LHCN-M2 (cell line): ENCODE measurements at places on chromosomes 12 and 14.

DNA sequence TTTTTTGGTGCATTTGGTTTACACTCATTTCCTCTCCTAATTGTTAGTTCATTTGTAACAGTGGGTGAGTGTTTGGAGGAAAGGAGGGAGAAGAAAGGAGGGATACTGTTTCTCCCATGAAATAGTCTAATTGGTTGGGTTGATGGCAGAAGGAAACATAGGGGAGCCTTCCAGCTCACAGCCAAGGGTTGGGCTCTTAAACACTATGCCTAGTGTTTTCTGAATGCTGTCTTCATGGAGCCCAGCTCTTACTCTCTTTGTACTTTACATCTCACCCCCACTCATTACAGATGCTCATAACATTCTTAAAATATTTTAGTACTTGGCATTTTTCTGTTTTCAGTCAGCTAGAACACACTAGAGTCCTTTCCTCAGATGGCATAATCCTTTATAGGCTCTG, 38.2 kb downstream of the BAZ2A start:
- DNase-seq: no peak

GRCh38 chr12:107035733-107036132, 48.8 kb upstream of the MTERF2 start:
- no peak for DNase-seq

DNA sequence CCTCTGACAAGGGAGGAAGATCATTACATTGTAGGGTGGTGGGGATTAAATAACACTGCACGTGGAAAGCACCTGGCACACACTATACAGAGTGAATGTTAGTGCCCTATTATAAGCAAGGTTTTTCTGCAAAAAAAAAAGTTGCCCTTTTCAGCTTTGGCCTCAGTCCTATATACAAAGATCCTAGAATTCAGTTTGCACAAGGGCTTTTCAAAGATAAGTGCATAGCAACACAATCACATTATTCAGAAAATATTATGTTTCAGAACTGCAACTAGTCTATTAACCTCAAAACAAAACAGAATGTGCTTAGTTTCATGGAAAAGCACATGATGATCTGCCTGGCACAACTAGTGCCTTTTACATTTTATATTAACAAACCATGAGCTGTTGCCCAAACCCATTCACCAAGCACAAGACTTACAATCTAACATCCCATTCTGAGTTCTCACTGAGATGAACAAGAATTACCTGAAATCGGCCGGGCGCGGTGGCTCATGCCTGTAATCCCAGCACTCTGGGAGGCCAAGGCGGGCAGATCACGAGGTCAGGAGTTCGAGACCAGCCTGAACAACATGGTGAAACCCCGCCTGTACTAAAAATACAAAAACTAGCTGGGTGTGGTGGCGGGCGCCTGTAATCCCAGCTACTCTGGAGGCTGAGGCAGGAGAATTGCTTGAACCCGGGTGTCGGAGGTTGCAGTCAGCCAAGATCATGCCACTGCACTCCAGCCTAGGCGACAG, 1.8 kb downstream of the TM7SF3 start:
- DNase-seq: no peak

- no peak for DNase-seq
Measured at GRCh38 chr12:125193376-125194152, 128.3 kb downstream of the AACS start.

GRCh38 chr12:27951898-27952297, 20.6 kb downstream of the PTHLH start:
- DNase-seq: no peak
